Frontal cortex (tissue), 4 donors: ENCODE measurements at places on chromosomes 6 and 20. TPM values are rescaled to one million over a fixed set of nuclear protein-coding genes. Genes with fewer than 3 reads are reported as not detected.

DNA sequence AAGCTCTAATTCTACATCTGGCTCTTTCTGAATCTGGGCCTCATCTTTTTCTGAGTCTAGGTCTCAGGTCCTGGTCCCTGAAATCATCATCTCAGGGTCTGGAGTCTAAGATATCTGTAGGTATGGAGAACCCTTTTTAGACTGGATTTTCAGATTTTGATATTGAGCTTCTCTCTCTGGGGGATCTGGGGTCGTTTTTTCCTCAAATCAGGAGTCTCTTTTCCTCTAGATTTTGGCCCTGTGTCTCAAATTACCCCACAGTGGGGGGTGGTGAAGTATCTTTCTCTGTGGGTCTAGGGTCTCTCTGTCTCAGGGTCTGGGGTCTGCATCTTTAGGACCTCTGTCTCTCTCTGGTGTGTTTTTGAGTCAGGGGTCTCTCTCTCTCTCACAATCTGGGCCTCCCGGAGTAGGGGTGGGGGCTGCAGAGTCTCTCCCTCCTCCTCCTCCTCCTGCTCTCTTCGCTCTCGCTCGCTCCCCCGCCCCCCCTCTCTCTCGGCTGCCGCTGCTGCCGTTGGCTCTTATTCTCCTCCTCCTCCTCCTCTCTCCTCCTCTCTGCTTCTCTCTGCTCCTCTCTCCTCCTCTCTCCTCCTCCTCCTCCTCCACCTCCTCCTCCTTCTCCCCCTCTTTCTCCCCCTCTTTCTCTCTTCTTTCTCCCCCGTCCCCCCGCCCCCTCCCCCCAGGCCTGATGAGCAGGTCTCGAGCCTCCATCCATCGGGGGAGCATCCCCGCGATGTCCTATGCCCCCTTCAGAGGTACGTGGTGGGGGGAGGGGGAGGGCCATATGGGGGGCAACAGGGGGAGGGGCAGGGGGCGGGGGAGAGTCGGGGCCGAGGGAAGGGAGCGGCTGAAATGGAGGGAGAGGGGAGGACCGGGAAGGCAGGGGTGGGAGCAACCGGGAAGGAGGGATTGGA is at the start of gene SYNGAP1:
Gene SYNGAP1, plus strand, starts transcription at position 486 of the 911 bp plus-strand sequence. Its CDS starts 200 bp downstream, at position 686.
- DNase-seq = no peak

DNA sequence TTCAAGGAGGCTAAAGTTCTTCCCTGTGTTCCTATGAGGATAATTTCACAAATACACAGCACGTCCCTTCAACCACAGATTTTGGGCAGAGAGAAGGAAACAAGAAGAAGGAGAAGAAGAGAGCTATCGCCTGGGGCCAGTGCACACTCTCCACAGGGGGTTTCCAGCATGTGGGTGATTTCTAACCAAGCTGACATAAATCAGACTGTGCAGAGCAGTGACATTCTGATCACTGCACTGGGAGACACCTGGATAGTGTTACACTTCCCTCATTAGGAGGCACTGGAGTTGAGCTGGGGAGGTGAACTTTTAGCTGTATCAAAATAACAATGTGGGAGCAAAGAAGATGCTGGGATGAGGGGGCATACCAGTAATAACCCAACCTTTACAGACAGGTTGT is 71.8 kb upstream of the CENPW start:
- no peak for DNase-seq

DNA sequence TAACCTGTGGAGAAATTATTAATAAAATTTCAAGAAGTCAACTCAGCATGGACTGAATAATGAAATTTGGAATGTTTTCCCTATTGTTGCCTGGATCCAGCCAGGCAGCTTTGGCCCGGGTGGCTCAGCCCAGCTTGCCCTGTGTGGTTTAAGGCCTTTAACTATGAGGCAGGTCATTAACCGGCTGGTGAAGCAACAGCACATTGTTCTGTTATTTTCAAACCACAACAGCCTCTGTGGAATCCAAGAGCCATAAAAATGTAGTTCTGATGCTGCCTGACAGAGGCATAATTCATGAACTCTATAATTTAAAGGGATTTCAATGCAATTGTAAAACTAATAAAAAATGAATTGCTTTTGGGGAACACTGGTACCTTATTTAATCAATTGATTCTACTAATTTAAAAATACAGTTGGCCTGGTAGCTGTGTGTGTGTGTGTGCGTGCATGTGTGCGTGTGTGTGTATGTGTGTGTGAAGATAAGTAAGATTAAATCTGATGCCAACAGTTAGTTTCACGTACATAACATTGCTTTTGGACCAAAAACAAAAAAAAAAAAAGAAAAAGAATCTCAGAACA is 117.7 kb downstream of the RPS12 start:
- no peak for DNase-seq

MEI4 gene
- total RNA-seq = 0.82 TPM

MICA gene
- 0.82 TPM for total RNA-seq

DNA sequence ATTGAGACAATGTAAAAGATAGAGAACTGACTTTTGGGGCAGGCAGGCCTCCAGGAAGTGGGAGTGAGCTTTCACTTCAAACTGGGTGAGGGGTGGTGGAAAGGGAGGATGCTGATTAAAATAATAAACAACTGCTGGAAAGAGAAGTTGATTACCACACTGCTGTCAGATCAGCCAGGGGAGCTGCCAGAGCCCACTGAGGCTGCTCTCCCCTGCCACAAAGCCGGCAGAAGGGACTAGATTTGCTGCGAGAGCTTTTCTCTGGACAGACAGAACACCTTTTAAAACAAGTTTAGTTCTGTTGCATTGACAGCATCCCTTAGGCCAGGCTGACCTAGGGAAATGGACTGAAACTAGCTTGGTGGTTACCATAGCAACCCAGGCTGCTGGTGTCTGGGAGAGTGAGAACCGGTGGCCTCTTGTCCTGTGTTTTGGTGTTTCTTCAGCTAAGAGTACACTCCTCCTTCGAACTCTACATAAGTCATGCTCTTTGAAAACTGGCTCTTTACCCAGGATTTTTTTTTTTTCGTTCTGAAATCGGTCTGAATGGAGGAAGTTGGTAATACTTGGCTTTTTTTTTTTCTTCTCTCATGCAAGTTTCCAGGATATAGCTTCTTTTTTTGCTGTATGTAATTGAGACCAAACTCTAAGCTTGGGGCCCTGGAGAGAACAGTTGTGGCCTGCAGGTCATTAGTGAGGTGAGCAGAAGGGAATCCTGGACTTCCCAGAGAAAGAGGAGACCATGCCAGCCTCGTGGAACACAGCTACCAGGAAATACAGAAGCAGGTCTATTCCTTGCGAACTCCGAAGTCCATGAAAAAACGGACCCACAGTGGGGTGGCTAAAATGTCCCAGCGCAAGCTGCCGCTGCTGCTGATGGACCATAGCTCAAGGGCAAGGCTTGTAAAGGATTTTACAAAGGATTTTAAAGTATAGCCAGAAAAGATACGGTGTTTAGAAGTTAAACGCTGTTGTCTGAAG is 374.4 kb downstream of the UTRN start:
- DNase-seq = no peak

- DNase-seq = no peak
Observed at GRCh38 chr20:53568351-53568750, 25.3 kb downstream of the ZNF217 start.

GRCh38 chr20:47857569-47858464 is 72.5 kb upstream of the SULF2 start:
- no peak for DNase-seq

- DNase-seq = no peak
Observed at GRCh38 chr20:50558483-50558925, 48.3 kb downstream of the PTPN1 start.

HLA-DOB gene
- total RNA-seq = not detected

GRCh38 chr20:38406476-38406875 is 28.7 kb downstream of the SNHG17 start:
- DNase-seq = peak; percentile 34

- DNase-seq = no peak
Observed at GRCh38 chr6:140604786-140605185, 1230.3 kb upstream of the CITED2 start.

PRDM13 gene
- total RNA-seq = not detected

DNA sequence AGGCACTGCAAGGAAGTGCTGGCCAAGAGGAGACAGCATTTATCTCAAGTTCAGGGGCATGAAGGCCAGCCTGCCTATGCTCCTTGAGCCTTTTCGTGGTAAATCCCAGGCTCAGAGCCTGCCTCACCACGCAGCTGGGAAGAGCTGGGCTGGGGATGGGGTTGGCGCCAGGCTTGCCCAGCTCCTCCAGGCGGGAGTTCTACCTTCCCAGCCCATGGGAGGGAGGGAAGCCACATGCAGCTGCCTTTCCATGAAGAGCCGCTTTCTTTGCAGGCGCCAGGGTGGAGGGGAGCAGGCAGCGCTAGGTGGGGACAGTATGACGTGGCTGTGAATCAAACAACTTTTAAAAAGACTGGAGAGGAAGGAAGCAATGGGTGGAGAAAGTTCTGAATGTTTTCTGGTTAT is 19.5 kb upstream of the SIRT5 start:
- no peak for DNase-seq

GRCh38 chr20:33850159-33850558 is 39.0 kb downstream of the CHMP4B start:
- DNase-seq = no peak

DNA sequence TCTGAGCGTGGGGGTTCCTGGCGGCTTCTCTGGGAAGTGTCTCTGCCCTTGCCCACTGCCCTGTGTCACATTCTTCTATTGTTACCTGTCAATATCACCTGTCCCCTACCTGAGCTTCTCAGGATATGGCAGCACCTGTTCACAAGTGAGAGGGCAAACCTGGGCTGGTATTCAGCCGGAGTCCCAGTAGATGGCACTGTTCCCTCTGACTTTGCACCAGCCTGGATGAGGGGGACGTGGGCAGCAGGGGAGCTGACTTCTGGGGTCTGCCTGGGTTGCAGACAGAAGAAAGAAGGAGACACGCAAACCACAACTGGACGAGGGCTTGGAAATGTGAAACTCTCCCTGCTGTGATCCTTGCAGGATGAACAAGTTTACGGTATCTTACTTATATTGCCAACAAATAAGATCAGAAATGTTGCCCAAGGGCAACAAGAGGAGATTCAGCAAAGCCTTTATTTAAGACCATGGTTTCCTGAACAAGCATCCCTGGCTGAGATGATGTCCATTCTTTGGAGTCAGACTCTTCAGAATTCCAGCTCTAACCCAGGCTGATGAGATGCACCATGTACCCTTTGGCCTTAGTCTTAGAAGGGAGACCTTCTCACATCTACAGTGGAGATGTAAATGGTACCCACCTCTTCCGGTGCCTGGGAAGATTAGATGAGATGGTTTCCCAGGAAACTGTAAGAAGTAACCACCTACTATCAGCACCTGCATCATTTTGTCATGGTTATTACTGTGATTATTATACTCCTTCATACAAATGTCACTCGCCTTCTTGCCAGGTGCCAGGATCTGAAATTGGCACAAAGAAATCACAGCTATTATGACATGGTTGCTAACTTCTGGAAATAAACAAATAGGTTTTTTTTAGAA is 400.0 kb upstream of the CDH4 start:
- no peak for DNase-seq

DNA sequence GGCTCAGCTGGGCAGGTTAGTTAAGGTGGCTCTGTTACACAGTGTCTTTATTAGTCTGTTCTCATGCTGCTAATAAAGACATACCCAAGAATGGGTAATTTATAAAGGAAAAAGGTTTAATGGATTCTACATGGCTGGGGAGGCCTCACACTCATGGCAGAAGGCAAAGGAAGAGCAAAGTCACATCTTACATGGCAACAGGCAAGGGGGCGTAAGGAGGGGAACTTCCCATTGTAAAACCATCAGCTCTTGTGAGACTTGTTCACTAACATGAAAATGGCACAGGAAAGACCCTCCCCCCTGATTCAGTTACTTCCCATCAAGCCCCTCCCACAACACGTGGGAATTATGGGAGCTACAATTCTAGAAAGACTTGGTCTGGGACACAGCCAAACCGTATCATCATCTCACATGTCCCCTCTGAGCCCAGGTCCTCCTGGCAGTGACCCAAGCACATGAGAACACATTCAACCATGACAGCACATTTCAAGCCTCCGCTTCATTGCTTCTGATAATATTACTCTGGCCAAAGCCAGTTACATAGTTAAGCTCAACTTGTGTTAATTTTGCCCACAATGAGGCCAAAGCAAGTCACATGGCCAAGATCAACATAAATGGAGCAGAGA is 383.9 kb downstream of the PLCB1 start:
- DNase-seq = no peak

DNA sequence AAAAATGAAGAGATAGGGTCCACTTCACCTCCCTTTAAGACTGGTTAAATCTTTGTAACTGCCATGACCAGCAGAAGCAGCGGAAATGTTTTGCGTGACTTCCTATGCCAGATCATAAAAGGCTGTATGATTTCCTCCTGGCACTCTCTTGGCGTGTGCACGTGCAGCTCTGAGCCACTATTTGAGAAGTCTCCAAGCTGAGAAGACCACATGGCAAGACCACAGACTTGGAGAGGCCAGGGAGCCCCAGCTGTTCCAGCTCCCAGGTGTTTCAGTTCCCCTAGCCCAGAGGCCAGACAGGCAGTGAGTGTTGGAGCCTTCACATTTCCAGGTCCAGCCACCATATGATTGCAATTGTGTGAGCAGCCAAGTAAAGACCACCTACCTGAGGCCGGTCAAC is 259.3 kb upstream of the RIN2 start:
- no peak for DNase-seq

C20orf141 gene
- total RNA-seq = not detected

DNA sequence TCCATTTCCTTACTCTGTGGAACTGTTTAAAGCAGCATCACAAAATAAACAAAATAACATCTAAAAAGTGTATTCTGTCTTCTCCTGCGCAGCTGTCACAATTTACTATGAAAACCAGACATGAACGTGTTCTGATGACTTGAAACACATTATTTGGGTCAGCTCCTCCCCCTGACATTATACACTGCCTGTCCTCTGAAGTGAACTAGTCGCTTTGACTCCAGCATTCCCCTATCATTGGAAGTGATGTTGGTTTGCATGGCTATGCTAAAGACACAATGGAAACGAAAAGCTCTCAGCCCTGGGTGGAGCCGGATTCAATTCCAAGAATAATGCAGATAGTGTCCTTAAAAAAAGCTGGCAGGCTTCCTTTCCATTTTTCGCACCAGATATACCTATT is 125.9 kb downstream of the FYN start:
- no peak for DNase-seq

GRCh38 chr6:139194740-139195139 is 59.9 kb downstream of the HECA start:
- no peak for DNase-seq

DNA sequence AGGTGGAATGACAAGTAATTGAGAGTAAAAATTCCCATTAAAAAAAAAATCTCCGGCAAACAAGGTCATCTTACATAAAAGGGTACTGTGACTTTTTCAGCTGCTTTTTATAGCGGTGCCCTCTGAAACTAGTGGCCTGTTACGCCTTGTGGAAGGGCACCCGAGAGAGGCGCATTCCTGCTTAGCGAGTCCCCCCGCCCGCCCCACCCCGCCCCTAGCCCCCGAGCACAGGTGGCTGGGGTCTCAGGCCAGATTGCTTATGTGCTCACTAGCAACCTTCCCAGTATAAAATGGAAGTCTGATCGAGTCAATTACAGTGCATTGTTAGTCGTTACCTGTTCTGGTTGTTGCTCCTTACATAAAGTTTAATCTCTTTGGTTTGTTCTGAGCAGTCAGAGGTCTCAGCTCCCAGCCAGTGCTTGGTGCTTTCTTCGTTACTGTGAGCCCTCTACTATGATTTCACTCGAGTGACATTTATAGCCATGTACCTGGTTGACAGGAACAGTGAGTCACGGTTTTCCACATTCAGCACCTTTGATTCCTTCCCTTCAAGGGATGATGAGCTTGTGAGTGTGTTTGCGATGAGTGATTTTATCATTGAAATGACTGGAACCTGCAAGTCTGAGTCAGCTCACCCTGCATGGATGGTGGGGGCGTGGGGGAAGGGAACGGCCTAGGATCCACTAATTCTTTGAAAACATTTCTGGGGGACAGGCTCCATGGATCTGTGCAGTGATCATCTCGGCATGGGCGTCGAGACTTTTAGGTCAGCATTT is 47.6 kb downstream of the ZDHHC14 start:
- DNase-seq = no peak

- no peak for DNase-seq
Observed at GRCh38 chr6:38337819-38338465, 301.8 kb downstream of the BTBD9 start.
